ENCODE measurements at places on chromosomes 16 and 17.

GRCh38 chr16:81432937-81433557 is 11.6 kb upstream of the CMIP start:
- DNase-seq = no peak

GRCh38 chr17:50584749-50585148 is 24.2 kb downstream of the CACNA1G start:
- DNase-seq = no peak

GRCh38 chr17:2271985-2272702 is 31.4 kb downstream of the SMG6 start:
- no peak for DNase-seq

- no peak for DNase-seq
These were observed 21.0 kb upstream of the CIITA start for GRCh38 chr16:10856042-10856441.

- DNase-seq = peak; percentile 5
These were observed 491.0 kb upstream of the CDH5 start for GRCh38 chr16:65875381-65876055.

DNA sequence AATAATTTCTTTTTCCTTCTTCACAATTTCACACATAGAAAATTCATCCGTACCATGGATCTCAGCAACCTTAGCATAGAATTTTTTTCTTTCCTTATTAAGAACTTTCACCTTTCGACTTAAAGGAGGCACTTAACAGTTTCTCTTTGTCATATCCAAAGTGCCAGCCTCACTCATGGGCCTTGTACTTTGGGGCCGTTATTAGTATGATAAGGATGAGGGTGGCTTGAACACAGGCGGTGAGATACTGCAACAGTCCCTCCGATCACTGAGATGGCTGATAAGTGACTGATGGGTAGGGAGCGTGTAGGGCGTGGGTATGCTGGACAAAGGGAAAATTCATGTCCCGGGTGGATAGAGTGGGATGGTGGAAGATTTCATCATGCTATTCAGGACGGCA is 85.3 kb downstream of the OR1D5 start:
- DNase-seq = no peak

GRCh38 chr17:34781571-34782108 is 179.6 kb downstream of the CCT6B start:
- DNase-seq = no peak

- DNase-seq = no peak
These were observed 262.6 kb downstream of the NTN1 start for GRCh38 chr17:9283909-9284308.

DNA sequence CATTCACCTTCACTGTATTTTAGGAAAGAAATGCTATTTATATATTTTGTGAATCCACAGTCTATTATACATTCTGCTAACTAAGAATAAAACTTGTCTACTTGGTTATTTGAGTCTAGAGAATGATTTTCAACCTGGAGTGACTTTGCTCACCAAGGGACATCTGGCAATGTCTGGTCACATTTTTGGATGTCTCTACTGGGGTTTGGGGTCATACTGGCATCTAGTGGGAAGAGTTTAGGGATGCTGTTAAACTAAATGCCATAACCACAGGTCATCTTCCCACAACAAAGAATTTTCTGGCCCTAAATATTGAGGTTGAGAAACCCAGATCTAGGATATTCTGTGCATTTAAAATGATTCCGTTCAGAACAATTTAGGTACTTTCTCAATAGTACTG is 26.0 kb downstream of the KCNJ16 start:
- DNase-seq = peak; percentile 24

DNA sequence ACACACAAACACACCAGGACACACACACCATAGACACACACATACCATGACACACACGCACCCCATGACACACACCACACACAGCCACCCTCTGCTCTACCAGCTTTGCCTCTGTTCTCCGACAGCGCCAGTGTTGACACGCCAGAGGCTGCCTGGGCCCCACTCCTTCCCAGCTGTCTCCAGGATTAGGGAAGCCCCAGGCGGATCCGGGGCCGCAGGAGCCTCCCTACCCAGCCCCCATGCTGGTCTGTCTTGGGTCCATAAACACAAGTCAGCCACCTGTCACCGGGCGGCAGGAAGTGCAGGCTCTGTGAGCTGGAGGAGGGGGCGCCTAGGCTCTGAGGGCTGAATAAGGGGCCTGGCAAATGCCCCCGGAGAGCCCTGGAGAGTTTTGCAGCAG is 10.5 kb downstream of the TBC1D16 start:
- no peak for DNase-seq

GRCh38 chr17:12973496-12974004 is 44.3 kb downstream of the ELAC2 start:
- no peak for DNase-seq

DNA sequence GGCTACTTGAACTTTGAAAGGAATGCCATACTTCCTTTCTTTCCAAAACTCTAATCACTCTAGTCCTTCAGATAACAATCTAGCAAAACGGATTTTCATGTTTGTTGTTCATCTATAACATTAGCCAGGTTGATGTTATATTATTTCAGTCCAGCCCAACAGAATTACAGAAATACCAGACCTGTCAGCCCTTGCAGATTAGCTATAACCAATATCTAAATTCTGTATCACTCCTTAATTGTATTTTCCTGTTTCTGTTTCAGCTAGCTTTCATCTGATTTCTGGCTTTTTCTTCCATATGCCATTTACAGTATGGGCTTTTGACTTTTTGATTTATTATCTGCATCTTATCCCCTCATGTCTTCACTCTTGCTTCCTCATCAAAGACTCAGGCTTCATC is 479.8 kb upstream of the CDH8 start:
- DNase-seq = no peak

DNA sequence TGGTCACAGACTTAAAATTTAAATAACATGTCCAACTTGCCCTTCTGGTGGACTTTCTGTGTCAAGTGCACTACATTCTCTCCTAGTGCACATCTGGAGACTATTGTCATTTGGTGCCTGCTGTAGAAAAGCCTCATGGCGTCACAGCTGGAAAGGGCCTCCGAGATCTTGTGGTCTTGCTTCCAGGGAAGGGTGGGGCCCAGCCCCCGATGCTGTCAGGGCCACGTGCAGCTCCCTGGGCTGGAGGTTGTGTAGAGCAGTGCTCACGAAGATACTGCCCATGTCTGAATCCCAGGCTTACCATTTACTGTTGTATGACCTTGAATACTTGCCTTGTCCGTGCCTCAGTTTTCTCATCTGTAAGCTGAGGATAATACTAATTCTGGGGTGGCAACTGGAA is 6.8 kb upstream of the MPRIP start:
- DNase-seq = no peak

GRCh38 chr16:84795329-84796053 is 24.3 kb upstream of the CRISPLD2 start:
- peak; percentile 91 for DNase-seq

DNA sequence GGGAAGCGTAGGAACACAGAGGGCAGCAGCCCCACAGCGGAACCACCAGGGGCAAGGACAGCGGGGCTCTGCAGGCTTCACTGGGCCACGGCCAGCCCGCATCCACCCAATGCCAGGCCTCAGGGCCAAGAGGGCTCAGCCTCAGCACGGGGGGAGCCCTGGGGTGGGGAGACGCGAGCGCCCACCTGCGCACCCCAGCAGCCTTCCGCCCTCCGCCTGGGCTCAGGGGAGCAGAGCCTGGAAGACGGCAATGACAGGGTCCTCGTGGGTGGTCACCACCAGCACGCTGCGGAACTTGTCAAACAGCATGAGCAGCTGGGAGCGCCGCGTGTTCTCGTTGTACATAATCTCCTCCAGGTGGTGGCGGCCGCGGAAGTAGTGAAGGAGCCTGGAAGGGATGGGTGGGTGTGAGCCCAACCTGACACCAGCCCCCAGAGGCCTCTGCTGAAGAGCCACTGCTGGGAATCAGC is 8.5 kb downstream of the MPG start:
- no peak for DNase-seq

DNA sequence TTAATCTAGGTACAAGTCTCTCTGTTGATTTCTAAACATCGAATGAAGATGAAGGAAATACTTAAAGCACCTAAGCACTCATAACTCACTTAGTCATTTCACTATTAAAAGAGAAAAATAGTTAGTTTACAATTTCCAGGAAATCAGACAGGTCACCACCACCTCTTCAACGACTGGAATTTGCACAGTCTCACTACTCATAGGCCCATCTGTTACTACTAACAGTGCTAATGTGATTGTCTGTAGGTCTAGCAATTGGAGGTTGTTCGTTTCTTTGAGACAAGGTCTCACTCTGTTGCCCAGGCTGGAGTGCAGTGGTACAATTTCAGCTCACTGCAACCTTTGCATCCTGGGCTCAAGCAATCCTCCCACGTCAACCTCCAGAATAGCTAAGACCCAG is 444.6 kb downstream of the MAF start:
- no peak for DNase-seq

GRCh38 chr17:50476545-50477315 is 1.9 kb upstream of the RSAD1 start:
- no peak for DNase-seq

DNA sequence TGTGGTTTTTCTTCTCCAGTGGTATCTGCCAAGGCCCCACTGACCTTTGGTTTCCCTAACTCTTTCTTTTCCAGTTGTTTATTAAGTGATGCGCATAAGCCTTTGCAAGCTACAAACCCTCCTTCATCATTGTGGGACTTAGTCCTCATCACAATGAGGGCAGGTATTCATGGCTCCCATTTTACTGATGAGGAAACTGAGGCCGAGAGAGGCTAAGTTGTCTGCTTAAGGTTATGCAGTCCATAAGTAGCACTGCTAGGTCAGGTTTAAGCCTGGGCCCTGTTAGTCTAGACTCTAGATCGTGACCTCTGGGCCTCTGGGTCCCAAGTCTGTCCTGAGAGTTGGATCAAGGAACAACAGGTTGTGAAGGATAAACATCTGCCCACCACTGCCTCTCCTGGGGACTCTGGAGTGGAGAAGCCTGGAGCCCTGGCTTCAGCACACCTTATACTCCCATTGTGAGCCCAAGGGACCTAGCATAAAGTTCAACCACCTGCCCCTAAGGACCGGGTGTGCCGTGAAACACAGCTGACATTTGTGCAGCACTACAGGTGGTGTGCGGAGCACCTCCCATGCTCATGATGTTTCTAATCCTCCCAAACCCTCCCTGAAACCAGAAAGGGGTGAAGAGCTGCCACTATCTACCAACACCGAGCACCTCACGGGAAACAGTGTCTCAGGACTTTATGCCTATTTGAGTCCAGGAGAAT is 5.2 kb upstream of the KCNH6 start:
- no peak for DNase-seq

DNA sequence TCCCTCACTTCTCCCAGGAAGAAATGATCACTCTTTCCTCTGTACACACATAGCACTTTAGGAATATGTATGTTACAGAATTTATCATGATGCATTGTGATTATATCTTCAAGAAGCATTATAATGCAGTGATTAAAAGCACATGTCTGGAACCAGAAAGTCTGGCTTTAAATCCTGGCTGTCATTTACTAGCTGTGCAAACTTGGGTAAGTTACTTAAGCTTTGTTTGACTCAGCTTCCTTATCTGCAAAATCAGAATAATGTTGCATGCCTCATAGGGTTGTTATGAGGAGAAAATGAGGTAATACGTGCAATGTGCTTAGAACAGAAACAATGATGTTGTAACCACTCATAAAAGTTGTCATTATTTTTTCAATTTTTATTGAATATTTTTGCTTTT is 156.3 kb upstream of the ZKSCAN2 start:
- no peak for DNase-seq

DNA sequence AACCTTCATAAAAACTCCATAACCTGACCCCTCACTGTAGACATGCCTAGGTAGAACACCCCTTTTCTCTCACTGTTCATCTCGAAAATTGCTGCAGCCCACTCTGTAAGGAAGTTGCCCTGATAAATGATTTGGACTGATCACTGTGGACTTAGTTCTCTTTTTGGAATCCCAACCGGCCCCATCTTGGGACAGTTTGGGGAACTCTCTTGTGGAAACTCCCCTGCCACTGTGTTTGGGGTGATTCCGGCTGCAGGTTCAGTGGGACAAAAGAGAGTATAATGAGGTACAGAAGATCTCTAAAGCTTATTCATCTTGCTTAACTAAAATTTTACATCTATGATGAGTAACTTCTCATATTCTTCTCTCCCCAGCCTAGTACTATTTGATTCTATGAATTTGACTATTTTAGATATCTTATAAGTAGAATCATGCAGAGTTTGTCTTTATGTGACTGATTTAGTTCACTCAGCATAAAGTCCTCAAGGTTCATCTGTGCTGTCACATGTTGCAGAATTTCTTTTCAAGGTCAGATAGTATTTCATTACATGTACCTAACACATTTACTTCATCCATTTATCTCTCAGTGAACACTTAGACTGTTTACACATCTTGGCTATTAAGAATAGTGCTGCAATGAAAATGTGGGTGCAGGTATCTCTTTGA is 84.9 kb downstream of the ABCA8 start:
- no peak for DNase-seq

DNA sequence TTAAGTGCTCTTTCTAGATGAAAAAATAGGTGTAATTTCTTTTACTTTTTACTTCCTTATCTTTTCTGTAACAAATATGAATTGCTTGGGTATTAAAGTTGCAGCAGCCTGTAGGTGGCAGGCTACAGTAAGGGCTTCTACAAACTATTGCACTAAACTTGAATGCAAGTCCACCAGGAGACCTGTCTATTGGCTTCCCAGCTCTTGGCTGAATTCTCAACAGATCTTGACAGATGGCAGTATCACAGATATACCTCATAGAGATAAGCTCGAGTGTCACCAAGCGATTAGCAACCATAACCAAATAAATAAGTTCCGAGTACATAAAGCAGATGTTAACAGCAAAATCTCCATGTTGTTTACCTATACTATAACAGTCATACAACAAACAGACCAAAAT is 5.9 kb downstream of the BBS2 start:
- peak; percentile 67 for DNase-seq

DNA sequence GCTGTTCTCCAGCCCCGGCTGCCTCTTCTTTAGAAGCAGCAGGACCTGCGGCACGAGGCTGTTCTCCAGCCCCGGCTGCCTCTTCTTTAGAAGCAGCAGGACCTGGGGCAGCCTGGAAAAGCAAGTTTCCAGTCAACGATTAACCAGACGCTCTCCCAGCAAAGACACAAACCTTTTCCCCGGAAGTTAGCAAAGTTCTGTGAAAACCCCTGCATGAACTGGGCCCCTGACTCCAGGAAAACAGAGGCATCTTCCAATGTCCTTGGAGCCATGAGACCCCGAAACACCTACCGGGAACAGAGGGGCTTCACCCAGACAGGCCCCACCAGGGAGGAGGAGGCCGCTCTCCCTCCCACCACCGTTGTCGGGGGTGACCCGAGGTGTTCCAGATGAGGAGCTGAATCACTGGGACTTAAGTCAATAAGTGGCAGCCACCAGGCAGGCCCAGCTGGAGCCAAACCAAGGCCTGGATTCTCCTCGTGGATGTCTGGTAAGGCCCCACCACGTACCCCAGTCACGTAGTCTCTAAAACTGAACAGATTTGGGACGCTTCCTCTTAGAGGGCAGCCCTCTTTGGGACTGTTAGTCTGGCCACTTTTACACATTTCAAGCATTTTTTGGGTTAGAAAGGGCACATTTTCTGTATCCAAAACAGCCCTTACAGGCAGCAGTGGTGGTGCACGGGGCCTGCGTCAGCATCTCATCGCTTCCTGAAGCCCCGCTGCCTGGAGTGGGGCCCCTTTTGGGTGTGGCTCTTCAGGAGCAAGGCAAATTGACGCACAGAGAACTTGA is at the start of gene RPH3AL:
TSS of gene RPH3AL (minus strand) at position 387 of the 792 bp plus-strand sequence. CDS start 25,264 bp downstream, outside the sequence.
- DNase-seq = no peak

GRCh38 chr16:78045865-78046581 is 23.7 kb downstream of the CLEC3A start:
- peak; percentile 28 for DNase-seq

- DNase-seq = no peak
These were observed 97.3 kb downstream of the ANKRD11 start for GRCh38 chr16:89392881-89393737.
